ENCODE measurements at places on chromosomes 6 and 20. TPM values are rescaled to one million over a fixed set of nuclear protein-coding genes. Genes with fewer than 3 reads are reported as not detected.
A peak's percentile ranks its signal among the peaks of the same experiment; 100 is the strongest.

DNA sequence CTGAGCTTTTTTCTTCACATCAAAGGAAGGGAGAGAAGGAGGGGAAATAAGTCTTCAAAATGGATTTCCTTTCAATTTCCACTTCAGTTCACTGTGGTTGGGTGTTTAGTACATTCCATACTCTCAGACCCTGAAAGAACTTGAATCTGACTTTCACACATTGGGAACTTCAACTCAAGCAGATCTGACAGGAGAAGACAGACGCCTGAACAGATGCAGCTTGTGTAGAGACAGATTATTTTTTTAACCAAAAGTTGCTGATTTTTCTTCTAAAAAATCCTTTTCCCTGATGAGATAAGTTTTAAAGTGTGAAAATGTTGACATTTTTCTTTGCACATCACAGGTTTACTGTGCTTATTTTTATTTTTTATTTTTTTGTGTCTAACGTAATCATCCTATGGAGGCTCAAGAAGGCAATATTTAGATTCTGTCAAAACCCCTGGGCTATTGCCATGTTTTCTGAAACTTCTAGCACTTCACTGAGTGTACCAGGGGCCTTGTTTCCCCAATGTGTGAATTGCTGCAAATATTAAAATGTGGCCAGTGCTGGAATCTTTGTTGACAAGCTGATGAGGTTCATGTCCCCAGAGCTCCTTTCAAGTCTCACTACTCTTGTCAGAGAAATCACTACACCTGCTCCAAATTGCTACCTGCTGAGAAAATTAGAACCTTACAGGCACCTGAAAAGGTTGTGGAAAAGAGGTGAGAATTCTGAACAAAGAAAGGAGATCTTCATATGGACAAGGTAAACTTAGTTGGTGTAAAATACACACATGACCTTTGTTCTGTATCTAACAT lies 214.8 kb upstream of the BTBD3 start:
- DNase-seq, result no peak

DNA sequence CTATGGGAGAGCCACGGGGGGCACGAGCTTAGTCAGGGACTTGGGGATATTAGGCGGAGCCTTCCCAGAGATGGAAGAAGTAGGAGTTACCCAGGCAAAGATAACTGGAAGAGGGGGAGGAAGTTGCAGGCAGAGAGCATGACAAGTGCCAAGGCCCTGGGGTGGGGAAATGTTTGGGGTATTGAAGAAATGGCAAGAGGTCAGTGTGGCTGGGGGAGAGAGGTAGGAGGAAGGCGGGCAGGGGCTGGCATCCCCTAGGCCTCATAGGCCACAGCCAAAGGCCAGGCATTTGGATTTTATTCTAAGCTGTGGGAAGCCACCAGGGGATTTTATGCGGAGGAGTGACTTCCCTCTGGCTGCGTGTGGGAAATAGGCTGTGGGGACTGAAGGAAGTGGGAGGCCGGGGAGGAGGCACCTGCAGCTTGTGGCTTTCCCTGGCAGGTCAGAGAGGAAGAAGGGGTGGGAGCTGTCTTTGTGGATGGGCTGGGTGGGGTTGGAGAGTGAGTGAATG lies 22.7 kb downstream of the SNAI1 start:
- no peak for DNase-seq

DNA sequence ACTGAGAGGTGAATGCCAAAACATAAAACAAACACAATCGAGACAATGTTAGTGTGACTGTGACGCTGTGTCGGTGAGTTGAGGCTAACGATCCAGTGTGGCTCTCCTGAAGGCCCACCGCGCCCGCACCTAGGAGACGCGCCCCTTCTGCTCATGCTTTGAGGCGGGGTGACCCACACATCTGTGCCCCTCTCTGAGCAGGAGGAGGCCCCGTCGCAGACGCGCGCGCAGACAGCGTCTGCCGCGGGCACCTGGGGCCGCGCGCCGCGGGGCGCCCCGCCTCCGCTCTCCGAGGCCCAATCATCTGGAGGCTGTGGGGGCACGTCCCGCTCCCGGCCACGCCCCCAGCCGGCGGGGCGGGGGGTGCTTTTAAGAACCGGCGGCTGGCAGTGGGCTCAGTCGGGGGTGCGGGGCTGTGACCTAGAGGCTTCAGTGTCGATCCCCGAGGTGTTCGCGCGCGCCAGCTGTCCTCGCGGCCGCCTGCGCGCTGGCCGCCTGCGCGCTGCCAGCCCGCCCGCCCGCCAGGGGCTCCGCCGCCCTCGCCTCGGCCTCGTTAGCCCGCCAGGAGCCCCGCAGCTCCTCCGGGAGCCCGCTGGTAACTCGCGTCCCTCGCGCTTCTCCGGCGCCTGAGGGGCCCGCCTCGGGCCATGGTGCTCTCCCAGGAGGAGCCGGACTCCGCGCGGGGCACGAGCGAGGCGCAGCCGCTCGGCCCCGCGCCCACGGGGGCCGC lies at the start of gene SLC16A10:
Gene SLC16A10, plus strand, starts transcription at position 398 of the 730 bp plus-strand sequence. Its CDS starts 250 bp downstream, at position 648.
- no peak for DNase-seq

DNA sequence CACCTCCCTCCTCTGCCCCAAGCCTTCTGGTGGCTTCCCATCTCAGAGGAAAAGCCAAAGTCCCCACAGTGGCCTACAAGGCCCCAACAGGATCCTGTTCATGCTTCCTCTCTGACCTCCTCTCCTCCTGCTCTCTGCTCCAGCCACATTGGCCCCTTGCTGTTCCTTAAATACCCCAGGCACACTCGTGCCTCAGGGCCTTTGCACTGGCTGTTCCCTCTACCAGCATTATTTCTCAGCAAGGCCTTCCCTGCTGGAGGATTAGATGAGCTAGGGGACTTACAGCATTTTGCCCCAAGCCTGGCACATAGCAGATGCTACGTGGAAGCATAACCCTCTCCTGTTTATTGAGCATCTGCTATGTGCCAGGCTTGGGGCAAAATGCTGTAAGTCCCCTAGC lies 7.8 kb downstream of the CCN5 start:
- no peak for DNase-seq

The PLG gene
- not detected for total RNA-seq

The VSX1 gene
- total RNA-seq, result not detected

DNA sequence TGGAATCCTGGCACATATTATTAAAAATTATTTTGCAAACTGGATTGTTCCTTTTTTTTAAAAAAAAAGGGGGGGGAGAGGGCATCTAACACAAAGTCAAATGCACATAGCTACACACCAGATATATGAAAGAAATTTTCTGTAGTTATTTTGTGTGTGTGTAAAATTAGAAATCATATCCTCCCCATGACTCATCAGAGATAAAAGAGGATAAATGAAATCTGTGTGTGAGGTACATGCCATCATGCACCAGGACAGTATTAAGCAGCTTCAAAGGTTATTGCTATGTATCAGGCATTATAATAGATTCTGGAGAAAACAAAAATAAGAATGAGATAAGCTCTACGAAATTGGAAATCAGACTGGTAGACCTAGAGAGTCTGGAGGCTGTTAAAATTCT lies 5.2 kb downstream of the BTBD9 start:
- DNase-seq, result peak; percentile 18

DNA sequence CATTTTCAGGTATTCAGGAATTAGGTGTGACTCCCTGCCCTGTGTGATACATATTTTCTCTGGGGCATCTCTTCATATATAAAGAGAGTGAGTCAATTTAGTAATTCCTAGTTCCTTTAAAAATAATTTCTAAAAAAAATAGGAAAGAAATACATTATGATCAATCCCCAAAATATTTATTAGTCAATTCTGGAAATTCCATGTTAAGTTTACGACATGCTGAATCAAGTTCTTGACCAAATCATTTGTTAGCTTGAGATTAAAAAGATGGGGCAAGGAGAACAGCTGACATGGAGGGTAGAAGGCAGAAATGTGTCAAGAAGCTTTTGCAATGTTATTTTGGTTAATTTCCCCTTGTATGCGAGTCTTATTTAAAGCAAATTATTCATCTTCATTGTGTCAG lies 22.7 kb upstream of the PRDM1 start:
- peak; percentile 73 for DNase-seq

DNA sequence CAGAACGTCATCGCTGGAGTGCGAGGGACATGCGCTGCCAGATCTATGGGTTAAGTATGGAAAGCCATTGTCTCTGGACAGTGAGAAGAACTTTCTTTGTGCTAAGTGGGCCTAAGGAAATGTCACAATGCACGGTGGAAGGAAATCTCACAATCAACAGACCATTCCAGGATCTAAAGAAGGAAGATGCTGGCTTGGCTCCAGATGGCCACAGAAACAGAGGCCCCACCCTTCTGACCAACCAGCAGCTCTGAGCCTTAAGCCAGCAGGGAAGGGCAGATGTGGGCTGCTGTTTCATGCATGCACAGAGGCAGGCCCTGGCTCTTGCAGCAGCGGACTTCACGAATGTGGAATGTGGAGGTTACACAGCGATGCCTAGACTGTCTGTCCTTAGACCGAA lies 156.3 kb downstream of the SOBP start:
- no peak for DNase-seq

DNA sequence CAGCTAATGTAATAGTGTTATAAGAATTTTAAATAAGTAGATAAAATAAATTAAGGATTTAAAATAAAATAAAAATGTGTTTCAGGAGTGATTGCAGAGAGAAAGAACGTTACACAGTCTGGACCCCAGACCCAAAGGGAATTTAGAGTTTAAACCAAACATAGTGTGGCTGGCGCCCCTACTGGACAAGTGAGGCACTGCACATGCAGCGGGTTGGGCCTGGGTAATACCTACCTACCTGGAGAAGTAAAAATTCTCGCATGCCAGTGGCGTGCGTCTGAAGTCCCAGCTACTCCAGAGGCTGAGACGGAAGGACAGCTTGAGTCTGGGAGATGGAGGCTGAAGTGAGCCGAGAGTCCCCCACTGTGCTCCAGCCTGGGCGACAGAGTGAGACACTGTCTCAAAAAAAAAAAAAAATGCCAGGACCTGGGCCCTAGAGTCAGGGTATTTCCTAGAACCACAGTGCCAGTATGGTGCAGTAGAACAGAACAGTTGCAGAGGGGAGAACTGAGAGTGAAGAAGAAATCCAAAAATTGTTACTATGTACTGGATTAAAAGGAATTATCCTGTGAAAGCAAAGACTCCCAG lies 71.4 kb upstream of the TCF21 start:
- DNase-seq, result no peak

- DNase-seq, result no peak
Observed at GRCh38 chr6:106922626-106923025, 51.9 kb downstream of the CD24 start.

DNA sequence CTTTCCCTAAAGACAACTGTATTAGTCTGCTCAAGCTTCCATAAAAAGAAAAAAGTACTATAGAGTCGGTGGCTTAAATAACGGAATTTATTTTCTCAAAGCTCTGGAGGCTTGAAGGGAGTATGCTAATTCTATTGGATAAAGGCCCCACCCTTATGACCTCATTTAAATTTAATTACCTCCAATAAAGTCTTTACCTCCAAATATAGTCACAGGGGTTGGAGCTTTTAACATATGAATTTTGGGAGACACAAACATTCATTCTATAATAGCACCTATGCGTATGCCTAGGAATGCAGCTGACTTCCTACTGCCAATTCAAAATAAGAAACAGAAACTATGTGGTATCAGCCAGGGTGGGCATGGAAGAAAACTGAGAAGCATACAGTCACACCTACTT lies 25.4 kb downstream of the KIAA0319 start:
- DNase-seq, result no peak

The DYNLT2 gene
- 1.1 TPM for total RNA-seq

GRCh38 chr6:81614292-81614691 lies 138.2 kb downstream of the TENT5A start:
- peak; percentile 85 for DNase-seq

- DNase-seq, result no peak
Observed at GRCh38 chr6:41728073-41728936, 7.1 kb downstream of the TFEB start.

DNA sequence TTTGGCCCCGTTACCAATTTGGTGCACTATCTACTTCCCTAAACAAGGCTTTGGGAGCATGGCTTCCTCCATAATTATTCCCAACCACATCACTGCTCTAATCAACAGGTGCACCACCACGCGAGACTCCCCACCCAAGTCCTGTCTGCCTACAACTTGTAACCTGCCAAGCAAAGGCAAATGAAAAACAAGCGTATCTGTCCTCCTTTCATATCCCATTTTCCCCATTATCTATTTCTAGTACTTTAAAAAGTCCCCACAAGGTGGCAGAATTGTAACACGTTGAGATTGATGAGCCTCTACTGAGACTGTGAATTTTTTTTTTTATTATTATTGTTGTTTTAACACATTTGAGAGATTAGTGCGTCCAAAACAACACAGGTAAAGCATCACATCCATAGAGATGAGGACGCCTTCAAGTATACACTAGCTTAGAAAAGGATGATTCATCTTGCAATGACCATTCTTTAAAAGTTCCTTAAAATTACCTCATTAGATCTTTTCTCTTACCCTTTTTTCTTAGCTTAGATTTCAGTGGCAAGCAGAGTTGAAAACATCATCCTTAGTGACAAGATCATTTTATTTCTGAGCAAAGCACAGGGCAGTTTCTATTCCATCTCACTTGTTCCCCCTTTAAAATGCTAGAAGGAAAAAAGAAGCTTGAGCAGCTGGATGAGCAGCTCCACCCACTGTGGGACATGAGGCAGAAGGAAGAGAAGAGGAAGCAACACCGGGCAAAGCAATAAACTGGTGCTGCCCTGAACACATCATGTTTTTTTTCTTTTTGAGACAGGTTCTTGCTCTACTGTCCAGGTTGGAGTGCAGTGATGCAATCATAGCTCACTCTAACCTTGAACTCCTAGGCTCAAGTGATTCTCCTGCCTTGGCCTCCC lies 210.8 kb downstream of the ARHGAP18 start:
- DNase-seq, result peak; percentile 61

GRCh38 chr6:100761841-100762240 lies 119.3 kb downstream of the ASCC3 start:
- peak; percentile 46 for DNase-seq

The GABRR2 gene
- total RNA-seq, result under 0.01 TPM

- no peak for DNase-seq
Observed at GRCh38 chr6:126376682-126377081, 36.8 kb downstream of the CENPW start.

The HEBP2 gene
- 5.6 TPM for total RNA-seq

DNA sequence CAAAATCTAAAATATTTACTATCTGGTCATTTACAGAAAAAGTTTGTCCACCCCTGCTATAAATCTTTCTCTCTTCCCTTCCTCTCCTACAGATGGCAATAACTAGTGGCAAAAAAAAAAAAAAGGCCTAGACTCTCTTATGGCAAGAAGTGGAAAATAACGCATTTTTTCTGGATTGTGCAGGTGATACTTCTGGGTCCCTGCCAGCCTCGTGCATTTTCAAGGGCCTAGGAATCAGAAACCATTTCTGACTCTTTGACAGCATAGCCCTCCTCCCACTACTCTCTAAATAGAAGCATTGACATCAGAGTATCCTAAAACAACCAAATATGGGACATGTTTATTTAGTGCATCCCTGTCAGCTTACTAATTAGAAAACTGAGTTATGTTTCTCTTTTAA lies 251.0 kb downstream of the KHDC1L start:
- no peak for DNase-seq

GRCh38 chr20:48733296-48733790 lies 94.5 kb downstream of the PREX1 start:
- DNase-seq, result peak; percentile 4

- DNase-seq, result peak; percentile 60
Observed at GRCh38 chr6:148044261-148044751, 298.3 kb upstream of the SASH1 start.

- no peak for DNase-seq
Observed at GRCh38 chr6:6695625-6696276, 107.2 kb downstream of the LY86 start.
